CD8-positive, alpha-beta memory T cell (primary cell): ENCODE measurements at places on chromosomes 6 and 20. TPM values are rescaled to one million over a fixed set of nuclear protein-coding genes. Genes with fewer than 3 reads are reported as not detected.

- no peak overlapping the region for H3K27ac ChIP-seq
- H3K4me1 ChIP-seq, result peaks cover 18% of the 10 kb centered on the region
- no peaks in the 10 kb centered on the region for H3K27me3 ChIP-seq
Observed at GRCh38 chr6:135008072-135008940, 46.3 kb downstream of the HBS1L start.

DNA sequence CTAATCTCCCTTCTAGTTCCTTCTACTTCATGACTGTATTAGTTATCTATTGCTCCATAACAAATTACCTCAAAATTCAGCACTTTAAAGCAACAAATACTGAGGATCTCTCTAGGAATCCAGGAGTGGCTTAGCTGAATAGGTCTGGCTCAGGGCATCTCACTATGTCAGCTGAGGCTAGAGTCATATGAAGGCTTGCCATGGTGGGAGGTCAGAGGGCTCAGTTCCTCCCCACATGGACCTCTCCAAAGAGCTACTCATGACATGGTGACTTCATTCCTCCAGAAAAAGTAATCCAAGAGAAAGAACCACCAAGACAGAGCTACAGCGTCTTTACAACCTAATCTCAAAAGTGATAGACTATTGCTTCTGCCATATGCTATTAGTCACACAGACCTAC, 70.2 kb upstream of the PRND start:
- no peak overlapping the region for H3K4me3 ChIP-seq
- H3K27ac ChIP-seq, result no peak overlapping the region
- no peak for DNase-seq
- H3K36me3 ChIP-seq, result no peaks in the 10 kb centered on the region
- no peaks in the 10 kb centered on the region for H3K27me3 ChIP-seq

DNA sequence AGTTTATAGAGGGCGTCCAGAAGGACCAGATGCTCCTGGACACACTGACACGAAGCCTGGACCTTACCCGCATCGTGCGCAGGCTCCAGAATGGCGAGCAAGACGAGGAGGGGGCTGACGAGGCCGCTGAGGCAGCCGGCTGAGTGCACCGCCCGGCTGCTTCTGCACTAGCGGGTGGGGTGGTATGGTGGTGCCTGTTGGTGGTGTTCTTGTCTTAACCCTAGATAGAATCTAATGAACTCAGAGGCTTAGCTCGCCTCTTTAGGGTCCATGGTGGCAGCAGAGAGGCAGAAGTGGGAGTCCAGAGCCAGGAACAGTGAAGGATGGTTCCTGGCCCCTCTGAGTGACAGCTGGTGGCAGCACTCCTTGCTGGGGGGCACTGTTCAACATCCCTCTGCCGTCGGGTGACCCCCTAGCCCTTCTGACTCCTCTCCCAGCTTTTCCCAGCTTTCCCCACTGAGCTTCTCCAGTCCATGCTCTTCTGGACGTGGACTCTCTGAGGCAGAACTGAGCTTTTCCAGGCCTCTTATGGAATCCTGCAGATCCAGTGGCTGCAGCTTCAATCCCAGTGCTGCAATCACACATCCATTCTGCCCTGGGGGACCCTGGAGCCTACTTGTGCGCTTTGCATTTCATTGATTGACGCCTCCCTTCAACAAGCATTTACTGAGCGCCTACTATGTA, 6.2 kb downstream of the GUCA1A start:
- no peaks in the 10 kb centered on the region for H3K4me1 ChIP-seq
- no peaks in the 10 kb centered on the region for H3K27me3 ChIP-seq
- no peak for DNase-seq
- no peak overlapping the region for H3K27ac ChIP-seq
- no peaks in the 10 kb centered on the region for H3K36me3 ChIP-seq
- no peak overlapping the region for H3K4me3 ChIP-seq

- no peaks in the 10 kb centered on the region for H3K36me3 ChIP-seq
- H3K27me3 ChIP-seq, result no peaks in the 10 kb centered on the region
- DNase-seq, result no peak
Observed at GRCh38 chr20:9300080-9300479, 214.3 kb upstream of the LAMP5 start.

DNA sequence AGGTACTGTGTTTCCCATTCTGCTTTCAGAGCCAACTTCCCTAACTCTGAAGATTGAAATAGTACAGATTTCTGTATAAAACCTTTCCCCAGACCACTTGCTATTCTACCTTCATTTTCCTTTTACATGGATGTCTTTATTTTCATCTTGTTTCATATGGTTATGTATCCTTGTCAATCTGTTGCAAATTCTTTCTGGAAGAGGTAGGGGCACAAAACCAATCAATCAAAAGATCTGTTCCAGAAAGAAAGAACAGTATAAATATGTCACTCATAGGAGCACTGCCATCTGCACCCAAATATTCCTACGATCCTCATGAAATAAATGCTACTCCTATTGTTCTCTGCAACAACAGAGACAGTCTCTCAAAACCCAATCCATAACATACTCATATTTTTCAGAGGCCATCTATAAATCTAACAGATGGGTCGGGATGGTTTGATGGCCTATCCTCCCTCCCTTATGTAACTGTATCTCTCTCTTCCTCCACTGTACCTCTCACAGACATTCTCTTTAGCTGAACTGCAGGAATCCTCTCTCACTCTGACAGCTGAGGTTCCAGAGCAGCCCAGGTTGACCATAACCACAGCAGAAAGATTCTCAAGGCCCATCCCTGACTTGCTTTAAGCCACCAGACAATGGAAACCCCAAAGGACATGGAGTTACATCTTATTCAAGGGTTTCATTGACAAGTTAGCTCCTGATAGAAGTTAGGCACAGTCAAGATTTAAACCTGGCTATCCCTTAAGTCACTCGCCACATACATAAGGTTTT, 112.8 kb downstream of the ZMYND8 start:
- no peak overlapping the region for H3K4me3 ChIP-seq
- peaks cover 39% of the 10 kb centered on the region for H3K36me3 ChIP-seq
- H3K4me1 ChIP-seq, result no peaks in the 10 kb centered on the region
- DNase-seq, result no peak
- H3K27ac ChIP-seq, result no peak overlapping the region

The ZSCAN23 gene
- 0.63 TPM for total RNA-seq

The ANGPT4 gene
- total RNA-seq, result not detected
